ENCODE measurements at places on chromosomes 12 and 14. TPM values are rescaled to one million over a fixed set of nuclear protein-coding genes. Genes with fewer than 3 reads are reported as not detected.

The SERPINA6 gene
- total RNA-seq, result not detected

DNA sequence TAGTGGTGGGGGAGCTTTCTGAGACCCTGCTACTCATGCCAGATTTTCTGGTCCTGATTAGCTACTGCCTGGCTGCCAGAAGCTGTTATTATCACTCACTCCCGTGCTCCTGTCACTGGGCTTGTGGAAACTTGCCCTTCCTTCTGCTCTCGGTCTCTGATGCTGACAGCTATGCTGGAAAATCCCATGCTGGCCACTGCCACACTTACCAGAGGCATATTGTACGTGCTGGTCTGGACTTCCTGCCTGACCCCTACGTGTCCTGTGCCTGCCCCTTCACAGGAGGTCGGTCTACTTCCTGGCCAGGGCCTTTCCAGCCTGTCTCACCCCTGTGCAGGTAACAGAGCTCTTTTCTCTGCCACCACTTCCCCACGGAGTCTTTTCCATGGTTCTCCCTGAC is 149.4 kb upstream of the PLEKHG7 start:
- no peak for DNase-seq

The PTPRB gene
- total RNA-seq, result not detected

- DNase-seq, result no peak
Observed at GRCh38 chr12:124954771-124955170, 34.2 kb downstream of the DHX37 start.

The NDRG2 gene
- 6.2 TPM for total RNA-seq

DNA sequence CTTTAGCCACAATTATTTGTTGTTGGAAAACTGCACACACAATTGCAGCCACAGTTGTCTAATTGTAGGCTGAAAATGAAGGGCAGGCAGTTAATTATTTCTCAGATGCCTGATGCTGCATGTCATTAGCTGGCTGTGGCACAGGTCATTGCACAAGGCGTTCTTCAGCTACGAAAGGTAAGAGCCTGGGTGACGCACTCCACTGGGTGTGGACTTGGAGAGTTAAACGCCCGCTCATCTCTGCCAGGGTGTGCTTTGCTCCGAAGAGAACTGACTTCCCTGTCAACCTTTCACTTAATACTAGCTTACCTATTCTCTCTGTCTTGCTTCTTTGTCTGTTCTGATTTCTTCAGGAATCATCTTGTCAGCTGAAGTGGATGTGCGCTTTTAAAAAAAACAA is 91.4 kb upstream of the CPM start:
- no peak for DNase-seq

The PROX2 gene
- 0.44 TPM for total RNA-seq

GRCh38 chr14:104103446-104104075 is 18.1 kb downstream of the ASPG start:
- no peak for DNase-seq
